ENCODE measurements at places on chromosomes 16 and 17.
A peak's percentile ranks its signal among the peaks of the same experiment; 100 is the strongest.

GRCh38 chr17:63986821-63987220 is 11.3 kb upstream of the PRR29 start:
- DNase-seq: no peak

GRCh38 chr16:912684-913613 is 57.8 kb downstream of the LMF1 start:
- DNase-seq: no peak

DNA sequence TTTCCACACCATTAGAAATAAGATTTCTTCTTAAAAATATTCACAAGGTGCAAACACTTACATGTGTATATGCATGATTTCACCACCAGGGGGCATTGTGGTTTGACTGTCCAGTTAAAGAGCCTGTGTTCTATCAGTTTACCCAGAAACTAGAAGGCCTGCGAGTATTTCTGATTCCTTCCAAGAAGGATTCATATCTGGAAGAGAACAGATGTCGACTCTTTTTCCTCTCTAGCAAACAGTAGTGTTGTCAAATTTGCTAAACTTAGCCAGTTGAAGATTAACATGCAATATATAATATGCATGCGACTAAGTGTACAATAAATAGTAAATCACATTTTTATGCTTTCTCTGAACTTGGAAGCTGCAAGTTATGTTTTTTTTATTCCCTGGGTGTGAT is 404.1 kb downstream of the WWOX start:
- peak; percentile 69 for DNase-seq

DNA sequence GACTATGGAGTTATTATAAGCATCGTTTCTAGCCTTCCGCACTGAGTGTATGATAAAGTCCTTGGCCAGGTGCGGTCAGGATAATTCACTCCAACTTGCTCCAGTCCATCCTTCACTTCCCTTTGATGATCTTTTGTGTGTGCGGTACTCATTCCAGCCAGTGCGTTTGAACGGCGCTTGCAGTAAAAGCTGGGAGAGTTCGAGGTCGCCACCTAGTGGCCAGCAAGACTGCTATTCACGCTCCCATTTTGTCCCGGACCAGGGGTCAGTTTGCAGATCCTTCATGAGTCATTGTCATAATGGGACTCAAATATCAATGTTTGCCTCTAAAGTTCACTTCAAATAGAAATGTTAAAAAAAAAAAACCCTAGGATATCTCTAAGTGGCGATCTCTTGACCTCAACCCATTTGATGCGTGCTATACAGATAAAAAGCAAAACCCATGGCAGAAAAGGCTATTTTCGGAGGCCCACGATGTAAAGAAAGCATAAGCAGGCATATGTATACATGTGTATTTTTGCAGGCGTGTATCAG is 417.1 kb downstream of the TMEM114 start:
- DNase-seq: peak; percentile 2

GRCh38 chr17:3795390-3796102 is 5.4 kb downstream of the ITGAE start:
- DNase-seq: no peak

DNA sequence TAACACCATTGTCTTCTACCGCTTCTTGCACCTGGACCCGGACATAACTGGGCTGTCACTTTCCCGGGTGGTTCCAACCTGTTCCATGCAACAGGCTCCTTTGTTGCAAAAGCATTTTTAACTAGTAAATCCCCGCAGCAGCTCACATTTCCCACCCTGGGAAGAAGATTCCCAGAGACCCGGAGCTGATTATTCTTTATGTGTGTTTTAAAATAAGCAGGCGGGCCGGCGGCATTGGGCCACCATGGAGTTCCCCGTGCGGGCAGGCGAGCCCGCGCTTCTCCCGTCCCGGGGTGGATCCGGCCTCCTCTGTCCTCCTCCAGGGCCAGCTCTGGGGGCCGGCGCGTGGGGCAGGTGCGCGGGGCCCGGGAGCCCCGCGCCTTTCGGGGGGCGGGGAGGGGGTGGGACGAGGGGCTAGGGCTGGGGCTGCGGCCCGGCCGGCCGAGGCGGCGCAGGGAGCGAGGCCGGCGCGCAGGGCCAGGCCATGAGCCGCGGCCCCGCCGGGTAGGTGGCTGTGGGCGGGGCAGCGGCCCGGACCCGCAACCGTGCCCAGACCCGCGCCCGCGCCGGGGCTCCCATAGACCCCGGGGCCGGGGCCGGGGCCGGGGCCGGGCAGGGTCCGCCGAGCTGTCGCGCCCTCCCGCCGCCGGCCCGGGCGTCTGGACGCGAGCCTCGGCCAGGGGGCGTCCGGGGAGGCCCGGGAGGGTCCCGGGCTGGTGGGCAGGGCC is 1.7 kb downstream of the CRAMP1 start:
- peak; percentile 10 for DNase-seq

Data from CD4-positive, alpha-beta T cell treated with Interferon alpha-2 for 1 hour (primary cell).